HT1080 (cell line): ENCODE measurements at places on chromosomes 6 and 20. TPM values are rescaled to one million over a fixed set of nuclear protein-coding genes. Genes with fewer than 3 reads are reported as not detected.
A peak's percentile ranks its signal among the peaks of the same experiment; 100 is the strongest.

The LHFPL5 gene
- 0.70 TPM in 1 of 2 replicates, not detected in the other for total RNA-seq

The CST2 gene
- not detected in 2 replicates for total RNA-seq

GRCh38 chr20:33947709-33948295 lies 45.9 kb upstream of the RALY start:
- peak; percentile 80 for DNase-seq

GRCh38 chr6:98530732-98531131 lies 303.6 kb upstream of the POU3F2 start:
- no peak for DNase-seq

DNA sequence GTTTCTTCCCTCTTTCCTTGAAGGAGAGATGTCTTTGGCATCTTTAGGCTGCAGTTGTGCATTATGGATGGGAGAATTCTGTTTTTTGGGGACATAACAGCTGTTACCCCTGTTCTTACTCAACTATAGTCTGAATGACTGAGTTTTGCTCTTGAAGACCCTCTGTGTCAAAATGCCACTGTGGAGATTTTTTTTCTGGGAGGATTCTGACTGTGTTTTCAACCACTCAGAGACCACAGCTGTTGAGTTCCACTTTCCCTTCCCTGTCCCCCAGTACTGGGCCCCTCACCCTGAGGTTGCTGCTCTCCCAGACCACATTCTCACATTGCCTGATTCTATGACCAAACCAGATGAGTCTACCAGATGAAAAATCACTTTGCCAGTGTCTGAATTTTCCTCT lies 48.1 kb downstream of the NKX2-2 start:
- DNase-seq, result no peak

The POU5F1 gene
- not detected in 2 replicates for total RNA-seq

- peak; percentile 7 for DNase-seq
These were observed 81.9 kb downstream of the PHACTR2 start for GRCh38 chr6:143759666-143760065.

The FOXQ1 gene
- not detected in 2 replicates for total RNA-seq

GRCh38 chr6:85361643-85362014 lies 88.3 kb upstream of the NT5E start:
- DNase-seq, result no peak

- DNase-seq, result no peak
These were observed 160.0 kb downstream of the PDE7B start for GRCh38 chr6:136011475-136011874.

- no peak for DNase-seq
These were observed 61.1 kb downstream of the GJA10 start for GRCh38 chr6:89955364-89955763.

The PEX7 gene
- total RNA-seq, result 6.3 and 8.5 TPM in 2 replicates

- DNase-seq, result peak; percentile 54
These were observed 130.8 kb downstream of the BTBD9 start for GRCh38 chr6:38508894-38509293.

DNA sequence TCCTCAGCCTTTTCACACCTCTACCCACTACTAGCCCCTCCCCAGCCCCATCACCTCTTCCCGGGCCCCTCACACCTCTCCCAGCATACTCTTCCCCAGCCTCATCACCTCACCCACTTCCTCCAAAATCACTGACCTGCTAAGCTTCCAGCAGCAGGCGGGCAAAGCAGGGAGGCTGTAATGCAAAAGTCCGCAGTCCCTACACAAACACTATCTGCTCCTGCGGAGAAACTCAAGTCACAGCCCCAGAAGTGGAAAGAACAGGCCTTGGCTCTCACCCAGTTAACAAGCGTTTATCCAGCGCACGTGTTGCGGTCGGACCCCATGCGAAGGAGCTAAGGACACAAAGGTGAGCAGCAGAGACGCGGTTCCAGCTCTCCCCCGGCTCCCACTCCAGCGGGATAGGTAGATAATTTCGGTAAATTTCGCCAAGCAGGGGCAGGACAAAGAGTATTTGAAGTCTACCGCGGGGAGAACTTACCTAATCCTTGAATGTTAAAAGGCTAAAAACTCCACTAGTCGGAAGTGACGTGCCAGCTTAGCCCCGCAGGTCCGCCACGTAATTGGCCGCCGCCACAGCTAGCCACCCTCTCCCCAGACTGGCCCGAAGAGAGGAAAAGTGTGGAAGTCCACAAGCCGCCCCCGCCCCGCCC lies 728 bp upstream of the TRIM39 start:
- peak; percentile 77 for DNase-seq

The APOM gene
- 1.8 and 2.5 TPM in 2 replicates for total RNA-seq

DNA sequence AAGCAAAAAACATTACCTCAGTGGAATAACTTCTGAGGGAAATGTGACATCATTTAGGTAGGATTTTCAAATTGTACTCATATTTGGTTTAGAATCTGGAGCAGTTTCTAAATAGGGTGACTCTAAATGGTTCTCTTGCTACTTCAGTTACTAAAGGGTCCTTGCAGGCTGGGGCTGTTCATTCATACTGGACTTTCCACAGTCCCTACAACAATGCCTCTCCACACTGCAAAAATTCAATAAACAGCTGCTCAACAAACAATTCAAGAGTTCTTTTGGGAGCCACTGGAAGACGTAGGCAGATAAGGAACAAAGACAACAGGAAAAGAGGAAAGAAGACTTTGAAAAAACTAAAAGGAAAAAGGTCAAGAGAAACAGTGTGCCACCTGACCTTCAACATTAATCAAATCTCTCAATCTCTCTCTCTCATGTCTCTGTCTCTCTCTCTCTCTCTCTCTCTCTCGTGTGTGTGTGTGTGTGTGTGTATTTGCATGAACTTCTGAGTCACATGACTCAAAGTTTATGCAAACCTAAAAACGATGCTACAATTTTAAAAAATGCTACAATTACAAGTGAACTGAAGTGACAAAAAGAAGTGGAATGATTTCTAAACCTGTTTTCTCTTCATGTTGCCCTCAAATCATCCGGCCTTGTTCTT lies 14.5 kb downstream of the NOL7 start:
- no peak for DNase-seq

The CMTR1 gene
- 25.7 and 27.3 TPM in 2 replicates for total RNA-seq

DNA sequence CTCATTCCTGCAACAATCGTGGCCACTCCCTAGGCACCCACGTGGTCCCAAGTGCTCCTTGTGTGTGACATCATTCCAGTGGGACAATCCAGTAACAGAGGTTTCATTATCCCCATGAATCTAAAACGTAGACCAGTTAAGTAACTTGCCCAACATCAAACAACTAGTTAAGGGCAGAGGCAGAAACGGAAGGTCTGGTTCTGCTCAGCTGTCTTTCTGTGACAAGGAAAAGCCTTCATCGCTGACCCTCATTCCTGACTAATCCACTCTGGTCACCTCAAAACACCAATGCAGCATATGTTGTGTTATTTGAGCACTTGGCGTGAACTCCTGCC lies 261.4 kb upstream of the JARID2 start:
- no peak for DNase-seq

- DNase-seq, result no peak
These were observed 138.4 kb upstream of the STXBP5 start for GRCh38 chr6:147065786-147066185.

The C2 gene
- 0.13 TPM in 1 of 2 replicates, not detected in the other for total RNA-seq

The IMPG1 gene
- total RNA-seq, result not detected in 2 replicates

GRCh38 chr6:117561128-117561527 lies 41.2 kb downstream of the GOPC start:
- DNase-seq, result no peak

DNA sequence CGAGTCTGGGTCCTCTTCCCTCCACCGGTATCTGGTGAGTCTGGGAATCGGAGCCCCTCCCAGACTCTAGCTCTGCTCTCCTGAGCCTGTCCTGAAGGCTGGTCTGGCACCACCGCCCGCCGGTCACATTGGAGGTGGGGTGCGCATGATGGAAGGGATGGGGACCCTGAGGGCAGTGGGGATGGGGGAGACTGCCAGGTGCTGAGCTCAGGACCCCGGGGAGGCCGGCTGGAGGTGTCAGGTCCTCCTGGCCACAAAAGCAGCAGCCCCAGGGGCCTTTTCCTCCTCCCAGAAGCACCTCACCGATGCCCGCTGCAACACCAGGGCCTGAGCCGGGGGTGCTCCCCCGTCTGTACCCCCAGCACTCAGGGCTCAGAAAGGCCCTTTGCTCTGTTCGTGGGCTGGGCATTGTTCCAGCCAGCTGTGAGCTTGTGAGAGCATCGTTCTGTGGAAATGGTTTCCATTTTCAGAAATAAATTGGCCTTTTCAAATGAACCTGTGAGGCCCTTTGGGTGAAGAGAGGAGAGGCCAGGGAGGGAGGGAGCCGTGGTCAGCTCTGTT lies 2.5 kb upstream of the NPBWR2 start:
- no peak for DNase-seq

- no peak for DNase-seq
These were observed 5.1 kb upstream of the DEF6 start for GRCh38 chr6:35292494-35292893.

The NMBR gene
- not detected in 2 replicates for total RNA-seq

The DEFB132 gene
- total RNA-seq, result not detected in 2 replicates

GRCh38 chr6:105692613-105693215 lies 289.8 kb upstream of the PREP start:
- DNase-seq, result no peak

DNA sequence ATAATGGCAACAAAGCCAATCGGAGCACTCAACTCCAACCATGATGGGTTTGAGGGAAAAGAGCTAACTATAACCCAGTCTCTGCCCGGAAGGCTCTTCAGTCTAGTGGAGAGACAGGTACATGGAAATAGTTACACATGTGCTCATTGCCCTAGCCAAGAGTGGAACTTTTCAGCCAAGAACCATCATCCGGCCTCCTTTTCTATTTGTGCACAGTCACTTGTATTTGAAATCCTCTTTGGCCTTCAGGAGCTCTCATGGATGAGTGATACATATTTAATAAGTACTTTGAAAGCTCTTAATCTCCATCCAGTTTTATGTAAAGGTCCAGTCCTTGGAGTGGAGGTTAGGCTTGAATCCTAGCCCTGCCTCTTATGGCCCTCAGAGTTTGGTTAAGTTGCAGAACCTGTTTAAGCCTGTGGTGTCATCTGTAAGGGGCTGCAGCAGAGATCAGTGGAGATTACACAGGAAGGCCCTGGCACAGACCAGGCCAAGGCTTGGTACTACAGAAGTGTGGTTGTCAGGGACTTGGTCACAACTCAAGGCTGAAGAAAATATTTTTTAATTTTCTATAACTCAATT lies 72.3 kb upstream of the SMLR1 start:
- DNase-seq, result no peak

The TSPO2 gene
- total RNA-seq, result 0.34 and 0.43 TPM in 2 replicates

- DNase-seq, result no peak
These were observed 59.3 kb upstream of the AKAP12 start for GRCh38 chr6:151180330-151181048.

- no peak for DNase-seq
These were observed 34.8 kb downstream of the RNASET2 start for GRCh38 chr6:166921570-166921969.

GRCh38 chr6:163212123-163212522 lies 202.4 kb upstream of the QKI start:
- no peak for DNase-seq

- DNase-seq, result peak; percentile 52
These were observed 22.6 kb upstream of the HLA-DQB2 start for GRCh38 chr6:32785781-32786533.

The PSORS1C2 gene
- total RNA-seq, result not detected in 2 replicates

GRCh38 chr6:88884361-88884760 lies 79.1 kb downstream of the RNGTT start:
- DNase-seq, result no peak
